ENCODE measurements at places on chromosomes 5 and 9.

- DNase-seq = no peak
These were observed 45.5 kb downstream of the FOCAD start for GRCh38 chr9:20729523-20729922.

GRCh38 chr5:55554585-55555202 is 19.9 kb upstream of the PLPP1 start:
- DNase-seq = no peak

GRCh38 chr5:89830691-89831090 is 578.9 kb downstream of the CETN3 start:
- no peak for DNase-seq

- no peak for DNase-seq
These were observed 1216.5 kb upstream of the CDH9 start for GRCh38 chr5:28254846-28255245.

DNA sequence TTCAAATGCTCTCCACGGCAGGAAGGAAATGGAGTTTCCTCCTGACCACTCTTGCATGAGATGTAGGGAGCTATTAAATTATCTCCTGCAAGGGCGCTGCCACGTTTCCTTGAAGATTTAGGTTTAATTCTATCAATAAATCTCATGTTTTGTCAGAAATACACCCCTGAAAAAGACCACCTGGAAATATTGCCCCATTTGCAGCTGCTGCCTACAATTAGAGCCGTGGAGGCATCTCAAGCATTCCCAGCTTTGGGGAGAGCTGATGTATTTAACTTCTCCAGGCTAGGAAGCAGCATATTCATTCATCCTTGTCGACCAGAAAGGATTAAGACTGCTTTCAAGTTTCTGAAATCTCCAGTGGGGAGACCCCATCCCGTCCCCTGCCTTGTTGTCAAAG is 40.5 kb downstream of the CCNJL start:
- no peak for DNase-seq

DNA sequence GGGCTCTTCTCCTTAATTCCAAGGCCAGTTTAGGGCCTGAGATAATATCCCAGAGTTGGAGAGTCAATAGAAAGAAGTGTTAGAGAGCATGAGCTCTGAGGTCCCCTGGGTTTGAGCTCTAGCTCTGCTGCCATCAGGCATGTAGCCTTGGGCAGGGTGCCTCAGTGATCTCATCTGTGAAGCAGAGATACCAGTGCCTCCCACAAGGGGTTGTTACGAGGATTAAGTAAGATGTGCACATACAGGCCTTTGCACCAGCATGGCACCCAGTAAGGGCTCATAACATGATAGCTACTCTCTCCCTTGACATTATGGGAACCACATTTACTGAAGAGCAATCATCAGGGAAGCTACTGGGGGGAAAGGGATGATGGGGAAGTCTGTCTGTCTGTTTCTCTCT is 265.7 kb downstream of the HSPA4 start:
- DNase-seq = no peak

DNA sequence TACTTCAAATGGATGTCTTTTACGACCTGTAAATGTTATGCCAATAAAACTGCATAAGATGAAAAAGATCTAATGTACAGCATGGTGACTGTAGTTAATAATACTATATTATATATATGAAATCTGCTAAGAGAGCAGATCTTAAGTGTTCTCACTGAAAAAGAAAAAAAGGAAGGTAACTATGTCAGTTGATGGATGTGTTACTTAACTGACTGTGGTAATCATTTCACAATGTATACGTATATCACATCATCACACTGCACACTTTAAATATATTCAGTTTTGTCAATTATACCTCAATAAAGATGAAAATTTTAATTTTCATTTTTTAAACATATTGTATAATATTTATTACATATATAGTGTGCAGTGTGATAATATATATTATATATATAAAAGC is 31.9 kb downstream of the THBS4 start:
- no peak for DNase-seq

GRCh38 chr9:21002040-21002439 is 29.4 kb downstream of the HACD4 start:
- DNase-seq = no peak

- DNase-seq = no peak
These were observed 189.8 kb downstream of the DRD1 start for GRCh38 chr5:175254155-175254554.

DNA sequence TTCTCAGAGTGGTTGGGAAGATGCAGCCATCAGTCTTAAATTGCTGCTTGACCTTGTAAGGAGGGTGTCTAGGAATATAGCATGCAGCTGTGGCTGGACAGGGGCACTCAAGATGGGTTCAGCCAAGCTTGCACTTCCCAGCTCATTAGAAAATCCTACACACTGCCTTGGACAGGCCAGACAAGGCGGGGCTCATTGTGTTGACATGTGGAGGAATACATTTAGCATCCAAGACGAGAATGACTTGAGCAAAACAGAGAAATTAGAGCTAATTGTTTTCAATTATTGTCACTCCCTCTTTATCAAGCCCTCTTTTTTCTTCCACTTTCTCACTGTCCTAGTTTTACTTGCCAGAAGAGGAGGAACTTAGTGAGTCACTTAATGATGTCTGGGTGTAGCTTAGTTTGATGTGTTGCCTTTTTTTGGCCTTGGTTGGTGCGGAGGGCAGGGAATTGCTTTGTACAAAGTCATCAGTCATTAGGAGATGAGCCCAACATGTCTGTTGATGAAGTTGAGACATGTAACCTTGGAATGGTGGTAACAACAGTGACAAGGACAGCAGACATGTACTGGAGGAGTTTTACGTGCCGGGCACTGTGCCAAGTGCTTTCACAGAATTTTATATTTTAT is 1219.3 kb upstream of the WWC1 start:
- no peak for DNase-seq

DNA sequence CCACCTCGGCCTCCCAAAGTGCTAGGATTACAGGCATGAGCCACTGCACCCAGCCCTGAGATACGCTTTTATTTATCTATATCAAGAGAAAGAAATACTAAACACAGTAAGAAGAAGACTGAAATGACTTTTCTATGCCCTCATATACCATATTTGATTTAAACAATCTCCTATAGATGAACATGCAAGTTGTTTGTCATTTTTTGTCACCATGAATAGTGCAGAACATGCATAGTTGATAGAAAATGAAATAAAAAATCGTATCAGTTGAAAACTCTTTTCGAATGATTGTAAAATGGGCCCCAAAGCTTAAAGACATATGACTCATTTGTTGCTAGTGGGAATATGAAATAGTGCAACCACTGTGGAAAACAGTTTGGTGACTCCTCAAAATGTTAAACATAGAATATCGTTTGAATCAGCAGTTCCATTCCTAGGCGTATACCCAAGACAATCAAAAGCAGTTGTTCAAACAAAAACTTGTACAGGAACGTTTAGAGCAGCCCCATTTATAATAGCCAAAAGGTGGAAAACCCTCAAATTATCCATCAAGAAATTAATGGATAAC is 61.4 kb upstream of the ANKH start:
- DNase-seq = no peak

DNA sequence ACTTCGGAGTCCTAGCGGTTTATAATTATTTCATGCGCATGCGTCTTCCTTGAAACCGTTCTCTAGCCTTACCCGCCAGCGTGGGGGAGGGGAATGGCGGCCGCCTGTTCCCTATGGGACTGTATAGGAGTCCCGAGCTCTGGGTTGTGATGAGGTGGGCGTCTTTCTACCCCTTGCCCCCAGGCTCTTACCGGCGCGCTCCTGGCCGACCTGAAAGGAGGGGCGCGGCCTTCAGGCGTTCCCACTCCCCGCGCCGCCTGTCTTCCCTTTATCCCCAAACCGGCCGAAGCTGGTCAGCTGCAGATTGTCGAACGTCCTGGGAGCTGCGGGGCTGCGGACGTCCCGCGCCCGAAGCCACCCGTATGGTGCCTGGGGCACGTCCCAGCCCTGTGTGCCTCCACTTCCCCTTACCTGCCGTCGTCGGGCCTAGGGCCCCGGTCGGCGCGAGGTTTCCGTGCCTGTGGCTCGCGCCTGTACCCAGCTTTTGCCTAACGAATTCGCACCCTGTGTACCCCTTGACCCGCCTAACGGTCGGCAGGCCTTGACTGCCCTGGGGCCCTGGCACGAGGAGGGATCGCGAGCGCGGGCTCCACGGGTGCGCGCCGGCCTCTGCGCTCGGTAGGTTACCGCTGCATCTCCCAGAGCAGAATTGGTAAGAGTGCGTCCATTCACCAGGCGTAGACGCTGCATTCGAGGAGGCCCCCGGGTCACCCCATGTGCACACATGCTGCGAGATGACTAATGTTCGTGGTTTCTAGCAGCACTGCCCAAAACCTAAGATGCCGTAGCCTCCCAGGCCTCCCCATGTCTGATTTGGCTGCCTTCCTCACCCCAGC is 653 bp upstream of the HNRNPH1 start:
- DNase-seq = peak; percentile 20

DNA sequence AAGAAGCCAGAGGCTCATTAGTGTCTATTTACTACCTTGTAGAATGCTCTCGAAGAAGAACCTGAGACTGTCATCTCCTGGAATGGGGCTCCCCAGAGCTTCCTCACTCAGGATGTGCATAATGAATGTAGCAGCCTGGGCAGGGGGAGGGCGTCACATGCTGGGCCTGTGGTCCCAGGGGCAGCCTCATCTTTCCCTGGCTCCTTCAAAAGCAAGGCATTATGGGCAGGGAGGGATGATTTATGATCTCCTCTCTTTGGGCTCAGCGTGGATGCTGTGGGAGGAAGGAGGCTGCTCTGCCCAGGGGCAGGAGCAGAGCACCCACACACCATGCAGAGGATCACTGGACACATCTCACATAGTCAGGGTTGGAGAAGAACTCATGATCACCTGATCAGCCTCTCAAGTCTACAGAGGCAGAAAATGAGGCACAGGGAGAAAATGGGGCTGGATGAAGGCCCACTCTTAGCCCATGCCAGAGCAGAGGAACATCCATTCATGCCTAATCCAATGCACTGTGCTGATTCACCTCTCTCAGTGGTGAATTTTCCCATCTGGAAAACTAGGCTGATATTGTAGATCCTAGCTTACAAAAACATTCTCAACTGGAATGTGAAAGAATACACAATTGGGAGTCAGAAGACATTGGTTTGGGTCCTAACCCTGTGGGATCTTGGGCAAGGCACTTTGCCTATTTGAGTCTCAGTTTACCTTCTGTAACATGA is 173.7 kb downstream of the CARTPT start:
- DNase-seq = no peak

DNA sequence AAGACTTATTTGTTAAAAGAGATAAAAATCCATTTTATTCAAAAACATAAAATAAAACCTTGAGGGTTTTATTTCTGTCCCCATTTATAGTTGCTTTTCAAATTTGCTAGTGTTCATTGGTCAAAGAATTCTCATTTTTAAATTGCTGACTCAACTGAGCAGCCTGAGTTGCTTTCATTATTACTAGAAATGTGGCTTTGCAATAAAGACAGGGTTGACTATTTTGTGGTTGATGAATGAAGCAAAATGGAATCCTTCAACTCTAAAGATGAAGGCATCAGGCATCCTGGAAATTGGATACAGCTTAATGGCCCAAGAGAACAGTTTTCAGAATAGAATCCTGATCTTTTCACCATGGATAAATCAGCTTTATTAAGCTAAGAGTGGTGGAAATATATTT is 23.9 kb upstream of the PPP3R2 start:
- no peak for DNase-seq

- peak; percentile 61 for DNase-seq
These were observed 27.8 kb downstream of the NFIL3 start for GRCh38 chr9:91395553-91396471.

DNA sequence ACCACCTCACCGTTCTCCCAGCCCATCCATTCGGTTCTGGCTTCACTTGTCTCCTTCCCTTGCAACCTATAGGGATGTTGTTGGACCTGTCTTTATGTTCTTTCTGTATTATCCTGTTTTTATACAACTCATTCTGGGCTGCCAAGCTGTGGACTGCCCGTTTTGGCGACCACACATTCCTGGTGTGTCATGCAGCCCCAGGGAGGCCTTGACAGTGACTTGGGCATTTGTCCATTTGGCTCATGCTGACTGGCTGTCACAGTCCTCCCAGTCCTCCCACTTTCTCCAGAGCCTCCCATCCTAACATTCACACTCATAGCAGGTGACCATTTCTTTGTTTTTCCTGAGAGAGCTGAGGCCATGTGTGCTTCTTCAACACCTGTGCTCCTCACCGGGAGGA is 136.4 kb downstream of the SLF1 start:
- DNase-seq = no peak

DNA sequence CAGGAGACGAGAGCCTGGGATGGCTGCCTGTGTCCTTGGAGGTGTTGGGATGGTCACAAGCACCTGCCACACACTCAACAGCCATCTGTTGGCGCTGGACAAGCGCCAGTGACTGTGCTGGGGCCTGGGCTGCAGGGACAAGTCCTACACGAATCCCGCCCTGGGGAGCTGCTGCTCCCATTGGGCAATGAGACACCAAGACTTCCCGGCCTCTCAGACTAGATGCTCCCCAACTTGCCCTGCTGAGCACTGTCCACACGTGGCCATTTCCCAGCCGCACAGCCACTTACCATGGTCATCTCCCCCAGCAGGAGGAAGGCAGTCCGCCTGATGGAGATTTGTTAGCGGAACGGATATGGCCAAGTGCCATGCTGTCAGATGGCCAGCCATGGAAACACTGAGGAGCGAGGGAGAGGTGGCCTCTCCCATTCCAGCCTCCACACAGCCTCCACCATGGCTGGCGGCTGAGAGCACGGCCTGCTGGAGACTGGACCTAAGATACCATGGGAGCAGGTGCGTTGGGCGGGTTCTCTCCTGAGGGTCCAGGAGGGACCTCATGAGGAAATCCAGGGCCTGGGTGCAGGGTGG is 43.9 kb downstream of the PRRT1B start:
- DNase-seq = no peak

GRCh38 chr5:159441441-159441840 is 111.2 kb upstream of the IL12B start:
- no peak for DNase-seq

- DNase-seq = no peak
These were observed 341.2 kb upstream of the CTNND2 start for GRCh38 chr5:12245429-12245828.

GRCh38 chr5:73488806-73489205 is 9.4 kb upstream of the BTF3 start:
- no peak for DNase-seq

GRCh38 chr9:93896093-93896492 is 59.1 kb downstream of the BARX1 start:
- no peak for DNase-seq

- no peak for DNase-seq
These were observed 86.5 kb downstream of the BNC2 start for GRCh38 chr9:16784002-16784401.

DNA sequence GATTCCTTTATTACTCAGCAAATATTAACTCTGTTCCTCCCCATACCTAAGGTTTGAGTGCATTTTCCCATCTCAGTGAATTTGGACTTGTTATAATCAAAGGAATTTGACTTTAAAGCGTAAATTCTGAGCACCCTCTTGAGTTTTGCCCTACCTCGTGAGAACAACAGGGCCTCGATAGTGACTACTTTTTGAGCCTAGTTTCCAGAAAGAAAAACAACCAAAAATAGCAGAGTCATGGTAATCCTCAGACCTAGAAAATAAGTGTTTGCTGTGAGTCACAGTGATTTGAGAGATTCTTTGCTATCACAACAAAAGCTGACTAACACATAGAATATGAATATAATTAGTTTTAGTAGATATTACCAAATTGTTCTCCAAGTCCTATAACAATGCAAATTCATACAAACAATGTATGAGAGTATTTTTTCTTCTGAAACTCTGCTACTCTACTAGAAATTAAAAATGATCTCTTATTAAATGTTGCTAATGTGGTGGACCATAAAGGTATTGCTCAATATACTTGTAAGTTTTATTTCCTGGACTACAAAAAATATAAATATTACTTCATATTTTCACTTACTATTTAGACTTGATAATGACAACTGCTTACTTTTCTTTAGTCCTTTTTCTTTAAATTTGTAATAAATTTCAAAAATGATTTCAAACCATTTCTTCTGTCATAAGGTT is 759.7 kb downstream of the BRINP1 start:
- peak; percentile 23 for DNase-seq

All from amniotic stem cell (primary cell).